ENCODE measurements at places on chromosomes 6 and 20.

DNA sequence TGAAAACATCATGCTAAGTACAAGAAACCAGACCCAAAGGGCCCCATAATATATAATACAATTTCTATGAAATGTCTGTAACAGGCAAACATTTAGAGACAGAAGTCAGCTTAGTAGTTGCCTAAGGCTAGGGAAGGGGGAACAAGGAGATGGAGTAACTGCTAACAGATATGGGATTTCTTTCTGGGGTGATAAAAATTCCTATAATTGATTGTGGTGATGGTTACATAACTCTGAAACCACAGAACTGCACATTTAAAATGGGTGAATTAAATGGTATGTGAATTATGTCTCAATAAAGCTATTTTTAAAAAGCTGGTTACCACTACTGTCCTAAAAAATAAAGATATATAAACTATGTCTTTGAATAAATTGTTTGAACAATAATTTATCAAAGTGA, 3.2 kb downstream of the CEP162 start:
- DNase-seq, result peak; percentile 59

DNA sequence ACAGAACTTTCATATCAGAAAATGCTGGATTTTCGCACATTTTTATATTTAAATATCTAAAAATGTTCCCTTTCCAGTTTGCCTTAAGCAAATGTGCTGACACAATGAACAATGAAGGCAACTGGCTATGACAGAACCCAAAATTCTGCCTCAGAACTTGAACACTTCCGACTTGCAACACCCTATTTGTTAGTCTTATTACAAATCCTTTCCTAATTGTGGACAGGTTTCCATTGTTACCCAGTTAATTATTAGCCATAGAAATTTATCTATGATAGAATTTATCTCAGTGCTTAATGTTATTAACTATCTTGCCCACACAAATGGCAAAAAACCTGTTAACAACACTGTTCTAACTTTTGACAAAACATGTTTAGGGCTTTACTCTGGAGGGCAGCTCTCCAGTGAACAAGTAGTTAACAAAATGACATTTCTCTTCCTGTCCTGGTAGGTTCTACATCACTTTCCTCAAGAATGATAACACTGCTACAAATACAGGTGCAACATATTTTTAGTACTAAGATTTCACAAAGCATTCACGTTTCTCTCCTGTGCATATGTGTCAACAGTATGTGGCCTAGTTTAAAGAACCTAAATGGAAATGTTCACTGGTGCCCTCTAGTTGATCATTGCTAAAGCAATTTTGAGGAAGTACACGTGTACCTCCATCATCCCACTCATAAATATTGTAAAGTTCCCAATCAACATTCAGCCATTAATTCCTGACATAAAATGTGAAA, 58.4 kb downstream of the HIVEP2 start:
- DNase-seq, result no peak

- DNase-seq, result no peak
Observed at GRCh38 chr6:7257521-7258230, 55.3 kb downstream of the SSR1 start.

DNA sequence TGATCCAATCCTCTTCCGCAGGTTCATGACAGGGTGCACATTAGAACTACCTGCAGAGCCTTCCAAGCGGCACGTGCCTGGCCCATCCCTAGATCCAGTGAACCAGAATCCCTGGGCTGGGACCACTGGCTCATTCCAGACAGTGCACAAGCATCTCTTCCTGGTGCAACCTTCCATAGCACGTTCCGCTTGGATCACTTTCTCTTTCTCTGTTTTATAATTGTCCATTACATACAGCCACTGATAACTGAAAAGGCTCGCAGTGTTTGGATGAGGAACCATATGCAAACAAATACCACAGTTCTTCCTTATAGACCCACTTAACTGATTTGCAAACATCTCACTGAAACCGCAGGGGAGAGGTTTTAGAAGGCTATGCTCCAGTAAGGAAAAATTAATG, 59.6 kb upstream of the DDR1 start:
- DNase-seq, result no peak

Data from BJ (cell line).